ENCODE measurements at places on chromosomes 7 and 10.

DNA sequence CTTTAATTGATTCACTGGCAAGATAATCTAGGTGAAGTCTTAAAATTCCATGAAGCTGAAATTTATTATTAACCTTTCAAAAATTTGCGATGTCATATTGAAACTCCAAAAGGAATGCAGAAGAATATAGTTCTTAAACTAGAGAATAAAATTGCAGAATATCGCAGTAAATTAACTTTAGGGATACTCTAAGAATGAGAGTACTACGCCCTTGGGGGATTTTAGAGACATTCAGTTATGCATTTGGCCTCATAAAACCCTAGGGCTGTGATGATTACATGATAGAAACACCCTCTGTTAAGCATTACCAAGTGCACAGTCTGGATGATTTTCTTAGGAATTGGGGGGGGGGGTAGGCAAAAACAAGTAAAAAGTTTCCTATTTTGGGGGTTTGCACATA, 3.7 kb downstream of the WNT2 start:
- no peak for DNase-seq

DNA sequence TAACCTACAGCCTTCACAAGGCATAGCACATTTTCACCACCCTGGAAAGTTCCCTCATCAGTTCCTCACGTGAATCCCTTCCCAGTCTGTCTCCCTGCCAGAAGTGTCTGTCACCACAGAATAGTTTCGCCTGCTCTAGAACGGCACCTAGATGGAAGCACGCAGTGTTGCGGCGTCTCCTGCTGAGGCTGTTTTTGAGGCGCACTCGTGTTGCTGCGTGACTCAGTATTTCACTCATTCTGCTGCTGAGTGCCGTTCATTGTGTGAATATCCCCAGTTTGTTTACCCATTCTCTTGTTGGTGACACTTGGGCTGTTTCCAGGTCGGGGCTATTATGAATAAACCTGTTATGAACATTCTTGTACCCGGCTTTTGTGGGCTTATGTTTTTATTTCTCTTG, 12.8 kb downstream of the NOS3 start:
- no peak for DNase-seq

GRCh38 chr10:34538281-34538829, 276.7 kb downstream of the PARD3 start:
- no peak for DNase-seq

GRCh38 chr10:53025172-53025711, 252.7 kb upstream of the MBL2 start:
- no peak for DNase-seq

GRCh38 chr10:71623098-71623985, 96.2 kb downstream of the C10orf105 start:
- DNase-seq: no peak

Measured in activated naive CD4-positive, alpha-beta T cell treated with Interleukin-2 at 50 U/mL for 16 hours (primary cell).